Hepatocyte (in vitro differentiated cells): ENCODE measurements at places on chromosomes 7 and 10. TPM values are rescaled to one million over a fixed set of nuclear protein-coding genes. Genes with fewer than 3 reads are reported as not detected.

DNA sequence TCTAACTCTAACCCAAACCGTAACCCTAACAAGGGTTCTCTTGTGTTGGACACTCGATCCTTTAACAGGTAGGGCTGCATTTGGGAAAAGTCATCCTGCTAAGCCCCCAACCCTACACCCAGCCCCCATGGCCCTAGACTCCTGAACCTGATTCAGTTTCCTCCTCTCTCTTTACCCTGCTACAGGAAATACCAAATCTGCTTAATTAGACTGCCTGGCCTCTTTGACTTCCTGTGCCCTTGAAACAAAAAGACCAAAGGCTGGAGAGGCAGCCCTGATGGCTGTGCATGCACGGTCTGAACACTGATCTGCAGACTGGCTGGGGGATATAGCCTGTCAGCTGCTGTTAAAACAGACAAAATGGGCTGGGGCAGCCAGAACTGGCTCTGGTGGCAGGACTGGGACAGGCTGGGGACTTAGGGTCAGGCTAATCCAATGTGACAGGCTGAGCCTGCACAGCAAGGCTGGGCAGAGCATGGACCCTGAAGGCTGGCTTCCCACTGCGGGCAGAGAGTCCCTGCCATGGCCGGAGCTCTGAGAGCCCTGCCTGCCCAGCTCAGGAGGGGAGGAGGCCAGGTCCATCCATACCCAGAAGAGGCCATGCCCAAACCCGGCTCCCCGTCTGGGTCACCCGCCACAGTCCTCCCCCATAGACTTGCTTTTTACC lies 51.0 kb upstream of the MSMB start:
- H3K4me1 ChIP-seq, result no peaks in the 10 kb centered on the region
- peak overlapping the region; percentile 40 for H3K27ac ChIP-seq
- no peaks in the 10 kb centered on the region for H3K36me3 ChIP-seq
- no peak for DNase-seq
- no peaks in the 10 kb centered on the region for H3K27me3 ChIP-seq

DNA sequence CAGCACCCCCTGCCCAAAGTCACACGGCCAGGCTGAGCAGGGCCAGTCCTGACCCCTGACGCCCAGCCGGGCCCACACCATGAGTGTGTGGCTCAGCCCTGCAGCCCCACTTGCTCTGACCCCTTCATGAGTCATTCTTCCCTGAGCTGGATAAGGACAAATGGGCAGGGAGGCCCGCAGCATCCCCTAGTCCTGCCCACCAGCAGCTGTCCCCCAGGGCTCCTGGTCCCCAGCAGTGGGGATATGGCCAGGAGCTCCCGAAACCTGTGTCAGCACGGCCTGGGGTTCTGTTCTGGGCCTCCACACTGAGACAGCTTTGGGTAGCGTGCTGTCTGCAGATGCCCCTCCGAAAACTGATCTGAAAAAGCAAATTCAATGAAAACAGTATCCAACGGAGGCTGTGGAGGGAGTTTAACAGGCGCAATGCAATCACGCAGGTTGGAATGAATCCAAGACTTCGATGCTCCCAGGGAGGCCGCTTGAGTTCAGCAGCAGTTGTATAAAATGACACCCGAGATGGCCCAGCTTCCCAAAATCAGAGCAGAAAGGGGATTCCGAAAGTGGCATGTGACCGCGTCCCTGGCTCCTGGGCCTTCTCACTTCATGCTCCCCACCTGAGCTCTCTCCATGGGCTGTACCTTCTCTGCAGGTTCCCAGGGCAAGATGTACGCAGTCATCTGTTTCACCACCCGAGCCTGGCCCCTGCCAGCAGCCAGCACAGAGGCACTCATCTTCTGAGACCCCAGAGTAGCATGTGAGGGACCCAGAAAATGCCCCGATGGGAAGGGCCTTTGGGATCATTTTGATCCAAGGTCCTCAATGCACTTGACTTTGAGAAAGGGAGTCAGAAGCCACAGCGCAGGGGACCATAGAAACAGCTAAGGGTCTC lies 214.1 kb downstream of the USP6NL start:
- H3K4me3 ChIP-seq, result no peak overlapping the region
- H3K27me3 ChIP-seq, result no peaks in the 10 kb centered on the region
- H3K4me1 ChIP-seq, result no peaks in the 10 kb centered on the region

DNA sequence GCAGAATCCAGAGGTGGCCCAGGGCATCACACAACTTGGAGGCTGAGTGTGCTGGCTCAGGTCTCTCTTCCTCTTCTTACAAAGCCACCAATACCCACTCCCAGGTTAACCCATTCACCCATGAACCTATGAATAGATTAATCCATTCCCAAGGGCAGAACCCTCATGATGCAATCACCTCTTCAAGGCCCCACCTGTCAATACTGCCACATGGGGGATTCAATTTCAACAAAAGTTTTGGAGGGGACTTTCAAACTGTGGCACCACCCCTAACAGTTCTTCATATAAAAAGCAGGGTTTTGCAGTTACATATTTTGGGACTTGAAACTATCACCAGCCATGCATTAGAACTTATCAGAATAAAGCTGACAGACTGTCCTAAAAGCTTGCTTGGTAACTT lies 193.6 kb upstream of the RNF32 start:
- no peaks in the 10 kb centered on the region for H3K27me3 ChIP-seq
- no peak overlapping the region for H3K27ac ChIP-seq
- H3K4me1 ChIP-seq, result no peaks in the 10 kb centered on the region
- no peaks in the 10 kb centered on the region for H3K36me3 ChIP-seq
- no peak overlapping the region for H3K4me3 ChIP-seq

Gene CLEC2L
- not detected in 2 replicates for total RNA-seq

Gene NRAP
- total RNA-seq, result not detected in 2 replicates
